ENCODE measurements at places on chromosomes 3 and 15. TPM values are rescaled to one million over a fixed set of nuclear protein-coding genes. Genes with fewer than 3 reads are reported as not detected.

DNA sequence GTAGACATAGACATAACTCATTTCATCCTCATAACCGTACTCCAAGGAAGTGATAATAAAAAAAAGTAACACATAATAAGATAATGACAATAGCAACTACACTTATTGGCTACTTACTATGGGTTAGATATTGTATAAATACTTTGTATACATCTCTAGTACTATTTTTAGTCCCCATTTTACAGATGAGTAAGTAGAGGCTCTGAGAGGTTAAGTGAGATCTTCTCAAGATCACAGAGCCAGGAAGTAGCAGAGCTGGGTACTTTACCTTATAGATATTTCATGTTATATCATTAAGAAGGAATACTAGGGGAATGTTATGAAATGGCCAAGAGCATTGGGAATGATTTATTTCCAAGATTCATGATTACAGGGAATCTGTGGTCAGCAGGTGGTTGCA is 49.4 kb upstream of the ADAMTSL3 start:
- no peak for DNase-seq
- H3K36me3 ChIP-seq, result no peaks in the 10 kb centered on the region
- H3K27me3 ChIP-seq, result no peaks in the 10 kb centered on the region
- no peak overlapping the region for H3K4me3 ChIP-seq
- H3K27ac ChIP-seq, result no peak overlapping the region

GRCh38 chr15:77541421-77542181 is 91.1 kb downstream of the LINGO1 start:
- H3K36me3 ChIP-seq, result no peaks in the 10 kb centered on the region
- no peak for DNase-seq
- H3K27me3 ChIP-seq, result no peaks in the 10 kb centered on the region
- H3K4me1 ChIP-seq, result peaks cover 64% of the 10 kb centered on the region
- H3K4me3 ChIP-seq, result no peak overlapping the region

GRCh38 chr15:99493461-99493860 is 72.3 kb upstream of the MEF2A start:
- H3K4me1 ChIP-seq, result no peaks in the 10 kb centered on the region
- no peaks in the 10 kb centered on the region for H3K36me3 ChIP-seq
- H3K27ac ChIP-seq, result no peak overlapping the region
- no peaks in the 10 kb centered on the region for H3K27me3 ChIP-seq
- no peak for DNase-seq

GRCh38 chr3:114626751-114627150 is 332.9 kb downstream of the TIGIT start:
- DNase-seq, result no peak
- H3K4me1 ChIP-seq, result peaks cover 12% of the 10 kb centered on the region
- H3K36me3 ChIP-seq, result no peaks in the 10 kb centered on the region

DNA sequence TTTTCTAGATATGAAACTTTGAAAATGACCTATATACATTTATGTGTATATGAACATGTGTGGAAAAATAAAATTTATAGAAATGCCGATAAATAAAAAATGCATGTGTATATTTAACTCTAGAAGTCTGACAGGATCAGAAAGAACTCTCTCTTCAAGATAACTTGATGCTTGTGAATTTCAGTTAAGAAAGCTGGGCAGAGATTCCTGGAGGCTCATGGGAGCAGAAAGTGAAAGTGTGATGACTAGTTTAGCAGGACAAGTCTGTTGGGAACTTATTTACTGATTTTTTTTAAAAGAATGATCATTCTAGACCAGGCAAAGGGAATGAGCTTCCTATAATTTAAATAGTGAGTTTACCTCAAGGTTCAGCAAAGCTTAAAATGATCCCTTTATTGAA is 81.5 kb upstream of the KCNAB1 start:
- no peaks in the 10 kb centered on the region for H3K4me1 ChIP-seq
- no peak for DNase-seq
- no peak overlapping the region for H3K27ac ChIP-seq
- H3K4me3 ChIP-seq, result no peak overlapping the region
- peaks cover 2% of the 10 kb centered on the region for H3K27me3 ChIP-seq

DNA sequence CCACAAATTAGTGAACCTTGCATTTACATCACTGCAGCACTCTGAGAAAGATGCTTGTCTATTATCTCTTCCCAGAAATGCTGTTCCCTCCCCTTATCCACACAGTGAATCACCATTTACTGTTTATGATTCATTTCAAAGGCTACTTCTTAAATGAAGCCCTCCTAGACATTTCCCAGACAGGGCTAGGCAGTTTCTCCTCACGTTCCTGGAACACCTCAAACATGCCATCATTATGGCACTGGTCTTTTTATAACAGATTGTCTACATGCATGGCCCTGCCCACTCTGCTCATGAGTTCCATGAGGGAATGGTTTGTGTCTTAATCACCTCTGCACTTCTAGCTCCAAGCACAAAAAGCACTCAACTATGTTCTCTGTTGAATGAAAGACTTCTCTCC is 32.2 kb upstream of the TM2D3 start:
- DNase-seq, result peak; percentile 20
- no peak overlapping the region for H3K27ac ChIP-seq
- no peaks in the 10 kb centered on the region for H3K4me1 ChIP-seq
- peaks cover 13% of the 10 kb centered on the region for H3K36me3 ChIP-seq
- H3K27me3 ChIP-seq, result no peaks in the 10 kb centered on the region

DNA sequence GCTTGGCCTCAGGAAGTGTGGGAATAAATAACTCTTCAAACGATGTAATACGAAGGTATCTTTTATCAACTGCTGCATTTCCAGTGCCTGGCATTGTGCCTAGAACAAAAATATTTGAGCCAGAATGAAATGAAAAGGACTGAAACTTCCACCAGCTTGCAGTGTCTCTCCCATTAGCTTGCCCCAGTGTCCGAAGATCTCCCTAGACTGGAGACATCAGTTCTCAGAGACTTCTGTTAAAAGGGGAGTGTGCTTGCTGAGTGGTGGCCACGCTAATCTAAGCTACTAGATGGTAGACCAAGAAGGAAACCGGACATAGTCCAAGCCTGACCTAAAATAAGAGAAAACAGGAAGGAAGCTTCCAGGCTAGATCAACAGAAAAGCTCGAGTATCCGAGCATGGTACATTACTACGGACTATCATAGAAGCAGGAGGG is 28.6 kb downstream of the KCNAB1 start:
- H3K4me1 ChIP-seq, result no peaks in the 10 kb centered on the region
- no peaks in the 10 kb centered on the region for H3K36me3 ChIP-seq
- H3K27ac ChIP-seq, result no peak overlapping the region
- no peak for DNase-seq

GRCh38 chr3:38039101-38039898 is at the start of gene DLEC1:
DLEC1 (plus strand) TSS chr3:38039208; CDS start chr3:38039226, 18 bp downstream.
- no peaks in the 10 kb centered on the region for H3K27me3 ChIP-seq
- no peak within 1 kb of the TSS for H3K27ac ChIP-seq
- H3K4me1 ChIP-seq, result no peaks in the 10 kb centered on the region
- H3K36me3 ChIP-seq, result no peaks in the 10 kb centered on the region

The ADCY5 gene
- 1.4 TPM for total RNA-seq

The LTK gene
- not detected for total RNA-seq

The SERPINI2 gene
- total RNA-seq, result not detected

The ZIC1 gene
- 0.36 TPM for total RNA-seq

The CFAP100 gene
- not detected for total RNA-seq

The PTH1R gene
- total RNA-seq, result not detected

The PLSCR2 gene
- total RNA-seq, result 0.54 TPM

The TLR9 gene
- total RNA-seq, result not detected

The GOLGA6A gene
- 0.05 TPM for total RNA-seq

The IL5RA gene
- not detected for total RNA-seq

The CCDC54 gene
- total RNA-seq, result not detected

The CKMT1B gene
- 2.4 TPM for total RNA-seq

The CCDC39 gene
- not detected for total RNA-seq

The GP5 gene
- total RNA-seq, result 0.05 TPM

The TRPM1 gene
- total RNA-seq, result not detected

Data from Panc1 (cell line).